Esophagus squamous epithelium (tissue), 5 donors: ENCODE measurements at places on chromosomes 1 and 21.

DNA sequence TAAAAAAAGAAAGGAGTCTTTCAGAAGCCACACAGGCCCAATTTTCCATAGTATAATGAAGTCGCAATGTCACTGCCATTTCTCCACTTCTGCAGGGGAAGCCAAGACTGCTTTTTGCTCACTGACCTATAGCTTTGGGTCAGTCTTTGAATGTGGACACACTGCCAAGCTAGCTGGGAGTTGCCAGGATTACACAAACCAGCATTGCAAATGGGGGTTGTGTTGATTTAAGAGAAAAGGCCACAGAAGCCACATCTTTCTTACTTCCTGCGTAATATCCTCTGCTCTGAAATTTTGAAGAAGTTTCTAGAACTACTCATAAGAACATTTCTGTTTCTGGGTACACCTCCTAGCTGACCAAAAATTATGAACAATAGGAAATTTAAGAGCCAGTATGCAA, 45.8 kb upstream of the SAMSN1 start:
- DNase-seq: no peak

- DNase-seq: no peak
Observed at GRCh38 chr21:19695796-19696195, 1292.2 kb upstream of the TMPRSS15 start.

DNA sequence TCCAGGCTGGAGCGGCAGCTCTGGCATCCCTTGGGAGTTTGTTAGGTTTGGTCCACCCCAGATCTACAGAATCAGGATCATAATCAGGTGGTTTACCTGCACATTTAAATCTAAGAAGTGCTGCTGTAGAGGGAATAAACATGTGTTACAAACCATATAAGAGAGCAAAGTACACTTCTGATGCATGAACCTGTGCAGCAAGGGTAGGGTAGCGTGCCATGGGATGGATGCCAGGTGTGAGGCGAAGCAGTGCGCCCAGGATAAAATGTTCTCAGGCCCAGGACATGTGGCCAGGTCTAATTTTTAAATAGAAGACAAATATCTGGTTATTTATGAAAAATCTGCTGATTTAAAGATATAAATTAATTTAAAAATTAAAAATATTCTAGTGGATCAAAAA, 308.8 kb upstream of the USP24 start:
- DNase-seq: no peak

DNA sequence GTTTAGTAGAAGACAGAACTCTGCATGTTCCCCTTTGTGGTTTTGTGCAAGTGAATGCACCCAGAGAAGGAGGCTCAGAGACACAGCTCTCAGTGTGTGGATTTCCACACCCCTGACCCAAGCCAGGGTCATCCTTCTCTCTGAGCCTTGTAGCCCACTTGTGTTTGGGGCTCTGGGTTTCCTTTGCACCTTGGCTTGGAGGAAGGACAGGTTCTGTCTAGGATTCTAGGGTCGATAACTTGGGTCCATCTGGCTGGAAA, 27.2 kb downstream of the MYOG start:
- DNase-seq: no peak

GRCh38 chr1:220732621-220733020, 15.5 kb upstream of the MTARC2 start:
- DNase-seq: no peak

GRCh38 chr1:48362901-48363300, 109.1 kb downstream of the SPATA6 start:
- DNase-seq: no peak

DNA sequence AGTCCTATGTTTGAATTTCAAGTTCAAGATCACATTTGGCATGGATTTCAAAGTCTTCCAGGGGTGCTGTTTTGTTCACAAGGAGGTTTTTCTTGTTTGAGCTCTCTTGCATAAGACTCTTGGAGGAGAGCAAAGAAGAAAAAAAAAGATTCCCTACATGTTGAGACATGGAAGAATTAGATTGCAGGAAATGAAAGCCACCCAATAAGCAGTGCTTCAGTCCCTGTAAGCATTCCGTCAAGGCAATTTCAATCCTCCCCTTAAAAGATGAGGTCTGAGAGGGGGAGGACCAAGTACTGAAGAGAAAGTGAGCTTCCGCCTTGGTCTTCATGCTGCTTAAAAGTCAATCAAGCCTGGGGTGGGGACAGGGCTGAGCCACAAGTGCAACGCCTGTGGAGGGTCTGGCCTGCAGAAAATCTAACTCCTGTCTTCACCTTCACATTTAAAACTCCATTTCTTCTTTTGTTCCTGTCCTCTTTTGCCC, 50.2 kb downstream of the LPAR3 start:
- DNase-seq: no peak

DNA sequence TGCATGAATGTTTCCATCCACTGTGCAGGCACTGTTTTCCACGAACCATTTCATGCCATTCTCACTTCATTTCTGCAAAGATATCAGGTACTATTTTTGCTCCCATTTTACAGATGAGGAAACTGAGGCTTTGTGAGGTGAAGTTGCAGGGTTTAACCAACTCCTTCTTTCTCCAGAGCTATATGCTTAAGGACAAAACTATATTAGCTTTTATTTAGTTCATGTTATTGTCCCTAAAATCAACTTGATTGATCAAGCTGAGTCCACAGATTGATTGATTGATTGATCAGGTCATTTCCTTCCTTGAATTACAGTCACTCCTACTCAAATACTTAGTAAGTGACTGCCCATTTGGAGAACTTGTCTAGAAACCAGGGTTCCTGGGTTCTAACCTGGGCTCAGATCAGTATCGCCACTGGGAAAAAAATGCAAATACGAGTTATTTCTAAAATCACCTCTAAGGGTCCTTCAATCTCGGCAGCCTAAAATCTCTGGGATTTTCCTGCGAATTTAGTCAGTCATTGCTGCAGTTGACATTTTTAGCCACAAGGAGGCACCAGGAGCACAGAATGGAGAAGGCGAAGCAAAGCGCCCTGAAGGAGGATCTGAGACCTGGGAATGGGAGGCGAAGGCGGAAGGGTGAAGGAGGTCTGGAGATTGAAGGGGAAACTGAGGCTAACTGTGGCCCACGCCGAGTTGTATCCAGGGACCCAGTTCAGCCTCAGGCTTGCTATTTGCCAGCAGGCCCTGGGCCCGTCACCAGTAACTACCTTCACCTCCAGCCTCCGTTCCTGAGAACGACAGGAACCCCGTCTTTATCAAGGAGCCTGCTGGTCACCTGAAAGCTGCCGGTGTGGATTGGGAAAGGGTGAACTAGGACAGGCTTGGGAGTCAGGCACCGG, 14.3 kb upstream of the MUL1 start:
- no peak for DNase-seq

DNA sequence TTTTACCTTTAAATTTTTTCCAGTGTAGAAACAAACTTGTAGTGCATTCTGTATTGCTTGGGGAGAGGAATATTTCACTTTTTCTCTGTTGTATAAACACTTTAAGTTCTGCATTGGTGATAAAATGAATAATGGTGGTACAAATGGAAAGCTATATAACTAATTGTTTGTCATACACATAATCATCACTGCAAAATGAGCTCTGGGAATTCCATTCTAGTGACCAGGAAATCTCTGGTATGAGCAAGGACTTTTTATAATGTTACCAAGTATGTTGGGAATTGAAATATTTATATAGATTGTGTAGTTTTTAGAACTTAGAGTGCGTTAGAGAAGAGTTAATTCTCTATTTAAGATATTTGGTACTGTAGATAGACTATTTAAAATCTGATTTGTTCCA, 5.0 kb upstream of the FMN2 start:
- DNase-seq: no peak

- no peak for DNase-seq
Observed at GRCh38 chr1:14661222-14661621, 62.7 kb downstream of the KAZN start.

DNA sequence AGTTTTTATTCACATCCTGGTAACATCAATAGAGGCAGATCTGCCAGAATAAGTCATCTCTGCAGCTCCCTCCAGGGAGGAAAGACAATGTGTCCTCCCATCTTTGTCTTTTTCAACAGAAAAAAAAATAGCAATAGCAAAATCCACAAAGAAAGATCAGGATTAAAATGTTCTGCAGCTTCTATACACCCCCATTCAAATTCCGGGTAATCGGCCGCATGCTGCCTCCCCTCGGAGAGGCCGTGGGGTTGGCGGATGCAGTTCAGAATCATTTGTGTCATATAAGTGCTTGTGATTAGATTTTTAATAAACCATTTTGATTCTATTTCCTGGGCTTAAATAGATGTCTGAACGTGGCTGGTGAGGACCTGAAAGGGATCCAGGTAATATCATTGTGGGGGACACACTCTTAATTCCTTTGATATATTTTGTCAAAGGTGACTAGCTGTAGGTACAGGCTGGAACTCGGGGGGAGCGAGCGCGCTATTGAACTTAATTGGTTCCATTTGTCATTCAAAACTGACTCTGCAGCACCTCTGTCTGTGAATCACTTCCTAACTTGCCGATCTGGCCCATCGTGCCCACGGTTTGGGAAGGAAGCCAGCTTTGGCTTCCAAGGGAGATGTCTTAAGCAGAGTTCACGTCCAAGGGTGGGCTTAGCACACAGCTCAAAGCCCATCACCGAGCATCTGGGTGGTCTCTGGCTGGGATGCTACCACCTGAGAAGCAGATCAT, 85.6 kb upstream of the ARHGEF16 start:
- DNase-seq: no peak

GRCh38 chr1:104264521-104264920, 514.8 kb downstream of the AMY1C start:
- no peak for DNase-seq

- DNase-seq: no peak
Observed at GRCh38 chr1:182262425-182262824, 129.2 kb downstream of the GLUL start.

DNA sequence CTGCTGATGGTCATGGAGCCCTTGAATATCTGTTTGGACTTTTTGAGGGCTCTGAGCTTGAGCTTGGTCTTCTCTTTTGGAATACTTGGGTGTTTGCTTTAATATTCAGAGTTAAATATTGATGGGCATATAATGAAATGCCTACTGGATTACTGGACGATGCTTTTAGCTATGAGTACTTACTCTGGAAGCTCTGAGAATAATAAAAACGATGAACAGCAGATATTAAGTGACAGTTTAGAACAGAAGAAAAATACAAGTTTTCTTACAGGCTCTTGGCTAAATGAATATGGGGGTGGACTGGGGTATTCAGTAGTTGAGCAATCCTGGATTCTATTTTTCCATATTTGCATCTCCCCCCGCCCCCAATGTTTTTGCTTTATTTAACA, 20.7 kb downstream of the GALNT2 start:
- DNase-seq: no peak

GRCh38 chr1:234246638-234247116, 126.6 kb upstream of the COA6 start:
- DNase-seq: no peak

GRCh38 chr1:66383611-66384010, 150.3 kb upstream of the SGIP1 start:
- no peak for DNase-seq

GRCh38 chr1:11893907-11894251, 32.3 kb downstream of the KIAA2013 start:
- no peak for DNase-seq

- no peak for DNase-seq
Observed at GRCh38 chr1:221878134-221878533, 136.2 kb upstream of the DUSP10 start.

DNA sequence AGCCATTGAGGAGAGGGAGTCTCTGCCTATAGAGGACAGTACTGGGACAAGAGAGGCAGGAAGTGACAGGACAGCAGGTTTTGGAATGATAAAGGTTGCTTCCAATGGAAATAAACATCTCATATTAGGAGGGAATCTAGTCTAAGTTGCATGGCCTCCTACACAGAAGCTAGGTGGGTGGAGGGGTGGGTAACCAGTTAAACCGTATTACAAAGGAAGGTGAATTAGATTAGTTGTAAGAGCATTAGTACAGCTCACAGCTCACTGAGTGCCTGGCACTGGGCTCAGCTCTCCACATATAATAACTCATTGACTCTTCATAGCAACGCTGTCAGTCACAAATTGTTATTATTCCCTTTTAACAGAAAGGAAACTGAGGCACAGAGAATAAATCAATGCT, 468.1 kb downstream of the PTPRU start:
- no peak for DNase-seq

GRCh38 chr1:44407430-44408211, 2.6 kb downstream of the RNF220 start:
- DNase-seq: no peak

DNA sequence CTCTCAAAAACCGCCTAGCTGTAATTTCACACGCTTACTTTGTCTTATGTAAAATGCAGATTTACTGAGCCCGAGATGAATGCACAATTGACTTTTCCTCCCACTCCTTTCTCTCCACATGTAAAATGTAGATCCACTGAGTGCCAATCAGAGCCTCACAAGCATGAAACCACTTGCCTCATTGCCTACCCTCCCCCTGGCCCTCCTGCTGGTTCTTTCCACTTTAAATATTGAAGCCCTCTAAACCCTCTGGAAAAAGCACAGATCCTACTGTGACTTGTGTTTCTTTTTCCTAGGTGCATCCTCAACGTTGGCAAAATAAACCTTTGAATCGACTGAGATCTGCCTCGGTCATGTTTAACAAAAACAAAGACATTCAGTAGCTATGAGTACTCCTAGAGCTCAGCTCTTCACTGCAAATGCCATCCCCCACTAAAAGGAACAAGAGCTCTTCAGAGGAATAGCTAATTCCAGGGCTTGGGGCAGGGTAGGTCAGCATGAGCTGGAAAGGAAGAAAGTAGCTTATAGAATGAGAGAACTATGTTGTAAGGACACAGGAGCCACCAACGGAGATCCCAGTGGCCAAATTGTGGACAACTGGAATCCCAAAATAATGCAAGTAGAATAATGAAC, 365.5 kb upstream of the RUNX1 start:
- DNase-seq: no peak

- DNase-seq: no peak
Observed at GRCh38 chr1:239725933-239726332, 339.6 kb downstream of the CHRM3 start.

DNA sequence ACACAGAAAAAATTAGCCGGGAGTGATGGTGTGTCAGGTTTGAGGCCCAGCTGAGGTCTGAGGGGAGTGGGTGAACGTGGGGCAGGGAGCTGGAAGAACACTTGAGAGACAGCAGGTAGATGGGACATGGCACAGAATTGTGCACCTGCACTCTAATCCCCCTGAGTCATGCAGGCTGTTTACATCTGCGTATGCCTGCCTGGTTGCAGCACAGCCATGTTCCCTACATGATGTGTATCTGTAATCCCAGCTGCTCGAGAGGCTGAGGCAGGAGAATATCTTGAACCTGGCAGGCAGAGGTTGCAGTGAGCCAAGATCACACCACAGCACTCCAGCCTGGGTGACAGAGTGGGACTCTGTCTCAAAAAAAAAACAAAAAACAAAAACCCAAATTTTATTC, 44.8 kb downstream of the ATP5PO start:
- no peak for DNase-seq

- DNase-seq: no peak
Observed at GRCh38 chr1:117581391-117581943, 24.4 kb upstream of the TENT5C start.

DNA sequence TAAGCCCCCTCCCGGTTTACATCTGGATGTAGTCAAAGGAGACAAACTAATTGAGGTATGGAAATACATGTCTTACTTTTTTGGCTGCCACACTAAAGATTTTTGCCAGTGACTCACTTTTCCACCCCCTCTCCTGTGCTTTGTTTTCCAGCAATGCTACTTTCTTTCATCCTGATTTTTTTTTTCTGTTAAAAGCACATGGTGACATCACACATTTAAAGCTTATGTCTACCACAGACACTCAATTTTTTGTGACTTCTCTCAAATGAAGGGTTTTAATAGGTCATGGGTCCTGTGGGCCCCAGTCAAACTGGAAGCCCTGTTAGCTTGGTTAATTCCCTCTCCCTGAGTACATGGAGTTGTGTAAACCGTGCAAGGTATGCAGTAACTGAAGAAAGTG, 2.2 kb downstream of the PPP1R8 start:
- no peak for DNase-seq
